ENCODE measurements at places on chromosomes 5 and 9. TPM values are rescaled to one million over a fixed set of nuclear protein-coding genes. Genes with fewer than 3 reads are reported as not detected.

THG1L gene
- total RNA-seq: 5.5 TPM

WDR38 gene
- total RNA-seq: not detected

GRCh38 chr5:169433221-169433651 lies 132.3 kb upstream of the SLIT3 start:
- DNase-seq: no peak

DNA sequence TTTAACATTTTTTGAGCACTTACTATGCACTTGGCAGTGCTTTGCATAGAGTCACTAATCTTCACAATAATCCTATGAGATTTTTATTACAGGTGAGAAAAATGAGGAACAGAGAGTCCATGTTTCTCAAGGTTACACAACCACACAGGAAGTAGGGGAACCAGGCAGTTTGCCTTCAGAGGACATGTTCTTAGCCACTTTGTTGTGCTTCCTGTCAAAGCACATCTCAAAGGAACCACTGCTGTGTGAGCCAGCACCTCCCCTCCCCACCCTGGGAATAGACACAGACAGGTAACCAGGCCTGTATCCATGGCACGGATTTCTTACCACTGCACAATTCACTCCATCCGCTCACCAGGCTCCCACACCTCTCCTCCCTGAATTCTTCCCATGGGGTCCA lies 6.3 kb upstream of the DNAJB5 start:
- no peak for DNase-seq

- DNase-seq: peak; percentile 18
Measured at GRCh38 chr5:159412284-159413046, 82.2 kb upstream of the IL12B start.

DNA sequence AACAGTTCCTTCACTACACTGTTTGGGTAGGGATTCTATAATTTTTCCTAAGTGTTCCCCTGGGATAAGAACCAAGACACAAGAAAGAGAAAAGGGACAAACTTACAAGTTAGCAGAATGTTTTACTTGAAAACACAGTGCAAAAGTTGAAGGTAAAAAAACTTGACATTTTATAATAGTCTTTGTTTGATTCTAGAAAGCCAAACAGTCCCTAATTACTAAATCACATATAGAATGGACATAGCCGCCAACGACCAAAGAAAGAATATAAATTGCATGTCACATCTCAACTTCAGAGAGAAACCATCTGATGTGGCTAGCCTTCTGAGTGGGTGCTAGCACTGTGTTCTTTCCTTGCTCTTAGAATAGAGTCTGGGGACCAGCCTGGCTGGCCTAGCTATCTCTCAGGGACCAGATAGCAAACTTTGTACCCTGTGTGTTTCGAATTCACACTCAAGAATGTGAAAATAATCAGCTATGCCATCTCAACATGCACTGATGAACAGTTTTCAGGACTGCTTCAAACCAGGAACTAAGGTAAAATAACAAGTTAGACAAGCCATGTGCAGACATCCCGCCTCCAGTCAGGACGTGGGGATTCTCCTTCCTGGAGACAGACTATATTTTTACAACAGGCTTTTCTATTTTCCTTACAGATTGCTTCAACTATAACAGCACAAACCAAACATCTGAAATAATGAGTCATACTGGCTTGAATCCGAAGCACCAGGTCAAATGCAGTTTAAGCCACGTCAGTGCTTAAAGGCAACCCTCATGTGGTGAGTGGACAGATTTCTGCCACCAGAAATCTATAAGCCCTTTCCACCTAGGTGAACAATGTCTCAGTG lies 53.7 kb downstream of the LHFPL2 start:
- no peak for DNase-seq

DNA sequence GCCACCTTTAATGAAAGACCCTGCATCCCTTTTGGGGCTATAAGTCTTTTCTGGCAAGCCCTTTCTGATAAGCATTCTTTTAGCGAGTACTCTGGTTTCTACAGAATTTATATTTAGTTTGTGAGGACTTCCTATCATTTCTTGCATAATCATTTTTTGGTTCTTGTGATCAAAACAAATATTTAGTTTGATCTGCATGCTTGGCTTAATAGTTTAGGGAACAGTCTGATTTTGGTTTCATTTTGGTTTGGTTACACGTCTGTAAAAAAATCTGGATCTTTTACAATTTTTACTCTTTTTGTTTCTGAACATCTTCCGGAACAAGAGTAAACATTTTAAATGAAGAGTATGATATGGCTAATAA lies 1074.4 kb downstream of the CDH9 start:
- DNase-seq: no peak

GRCh38 chr5:147303976-147304375 lies 69.2 kb downstream of the STK32A start:
- no peak for DNase-seq
